ENCODE measurements at places on chromosomes 16 and 17. TPM values are rescaled to one million over a fixed set of nuclear protein-coding genes. Genes with fewer than 3 reads are reported as not detected.

The RAMP2 gene
- not detected for total RNA-seq

The ITGA2B gene
- 0.60 TPM for total RNA-seq

The CACNG1 gene
- not detected for total RNA-seq

The CCL16 gene
- total RNA-seq = not detected

The CTF1 gene
- 4.7 TPM for total RNA-seq

The NAA60 gene
- total RNA-seq = 34.9 TPM

The UMOD gene
- not detected for total RNA-seq

The EME1 gene
- total RNA-seq = 0.55 TPM

The TBX2 gene
- total RNA-seq = 4.8 TPM

The ASPHD1 gene
- total RNA-seq = 33.3 TPM

The IGSF6 gene
- 0.05 TPM for total RNA-seq

The VASN gene
- 10.6 TPM for total RNA-seq

The RPL26 gene
- 4,087 TPM for total RNA-seq

The KRTAP4-2 gene
- total RNA-seq = not detected

The SRSF1 gene
- total RNA-seq = 348 TPM

The C16orf92 gene
- not detected for total RNA-seq

The MRPS7 gene
- 45.9 TPM for total RNA-seq

The PITPNM3 gene
- total RNA-seq = 2.3 TPM

The KRT31 gene
- not detected for total RNA-seq

The LAT gene
- not detected for total RNA-seq

The TEX19 gene
- not detected for total RNA-seq

The TEPSIN gene
- 9.4 TPM for total RNA-seq

The TBC1D3K gene
- total RNA-seq = not detected

The TOM1L1 gene
- total RNA-seq = 127 TPM

The HBA2 gene
- not detected for total RNA-seq

The PYCARD gene
- 19.9 TPM for total RNA-seq

The CCP110 gene
- total RNA-seq = 19.4 TPM

The MON1B gene
- 14.1 TPM for total RNA-seq

The FBXO47 gene
- not detected for total RNA-seq

The KRT9 gene
- total RNA-seq = not detected

The SNN gene
- total RNA-seq = 50.7 TPM

The GABARAP gene
- 137 TPM for total RNA-seq

The FUS gene
- 72.4 TPM for total RNA-seq

The TMEM114 gene
- not detected for total RNA-seq

The SLC2A4 gene
- 0.35 TPM for total RNA-seq

The TSNAXIP1 gene
- total RNA-seq = 4.8 TPM

The KRT27 gene
- not detected for total RNA-seq

The CHMP1A gene
- 109 TPM for total RNA-seq

The KRTAP4-8 gene
- total RNA-seq = not detected

Measured in renal cortical epithelial cell (primary cell).